ENCODE measurements at places on chromosomes 4 and X.

GRCh38 chrX:48754238-48754637 is 7.3 kb upstream of the GLOD5 start:
- DNase-seq, result no peak

DNA sequence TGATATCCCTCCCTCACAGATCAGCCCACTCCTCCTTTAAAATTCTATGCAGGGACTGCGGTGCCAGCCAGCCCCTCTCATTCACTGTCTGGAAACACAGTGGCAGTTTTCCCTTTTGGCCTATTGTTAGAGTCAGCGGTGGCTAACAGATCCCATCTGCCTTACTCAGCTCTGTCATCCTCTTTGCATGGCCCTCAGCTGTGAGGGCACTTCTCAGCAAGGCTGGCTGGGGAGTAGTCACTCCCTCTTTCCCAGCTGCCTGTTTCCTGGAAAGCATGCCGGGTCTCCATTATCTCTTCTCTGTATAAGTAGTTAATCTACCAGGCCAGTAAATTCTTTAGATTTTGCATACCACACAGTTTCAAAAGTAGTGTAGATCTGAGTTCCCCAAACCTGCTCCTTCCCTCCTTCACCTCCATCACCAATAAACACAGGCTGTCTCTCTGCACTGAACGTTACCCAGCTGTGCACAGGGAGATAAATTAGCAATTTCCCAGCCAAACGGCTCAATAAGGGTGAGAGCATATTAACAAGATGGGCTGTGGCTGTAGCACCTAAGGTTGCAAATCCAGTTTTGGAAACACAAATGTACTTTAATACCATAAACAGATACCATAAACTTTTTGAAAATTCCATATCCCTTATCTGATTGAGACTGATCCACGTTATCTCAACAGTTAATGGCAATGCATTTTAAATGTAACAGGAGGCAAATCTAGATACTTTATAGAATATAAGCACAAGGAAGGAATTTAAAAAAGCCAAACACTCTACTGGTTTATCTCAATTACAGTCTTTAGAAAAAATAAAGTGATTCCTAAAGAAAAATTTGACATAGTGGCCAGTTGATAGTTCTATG is 229.3 kb downstream of the ANKRD50 start:
- DNase-seq, result no peak

- no peak for DNase-seq
These were observed 58.1 kb downstream of the SLC10A6 start for GRCh38 chr4:86791126-86791525.

GRCh38 chr4:155679343-155679742 is 12.7 kb downstream of the GUCY1A1 start:
- DNase-seq, result no peak

GRCh38 chr4:95387719-95388118 is 161.1 kb downstream of the UNC5C start:
- no peak for DNase-seq

DNA sequence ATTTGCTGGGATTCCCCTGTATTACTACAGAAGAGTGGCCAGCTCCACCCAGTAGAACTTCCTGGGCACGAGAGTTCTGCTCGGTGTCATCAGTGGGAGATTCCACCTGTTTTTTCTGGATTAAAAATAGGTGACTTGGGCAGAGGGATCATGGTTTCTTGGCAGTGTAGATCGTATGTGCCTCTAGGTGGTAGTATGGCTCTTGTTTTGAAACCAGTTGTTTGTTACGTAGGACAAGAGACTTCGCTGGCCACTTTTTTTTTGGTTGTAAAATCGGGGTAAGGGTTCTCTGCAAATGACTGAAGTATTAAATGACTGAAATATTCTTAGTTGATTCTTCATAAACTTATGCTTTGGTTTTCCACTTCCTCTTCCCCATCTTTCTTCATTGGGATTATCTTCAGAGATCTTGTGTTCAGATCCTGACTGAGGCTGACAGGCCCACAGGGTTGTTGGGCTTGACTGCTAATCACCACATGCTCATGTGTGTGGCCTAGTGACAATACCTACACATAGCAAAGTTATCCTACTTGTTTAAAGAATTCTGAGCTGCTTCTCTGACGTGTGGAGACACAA is 43.8 kb upstream of the WDR1 start:
- DNase-seq, result no peak

- DNase-seq, result no peak
These were observed 83.6 kb downstream of the CHM start for GRCh38 chrX:85963736-85964135.

DNA sequence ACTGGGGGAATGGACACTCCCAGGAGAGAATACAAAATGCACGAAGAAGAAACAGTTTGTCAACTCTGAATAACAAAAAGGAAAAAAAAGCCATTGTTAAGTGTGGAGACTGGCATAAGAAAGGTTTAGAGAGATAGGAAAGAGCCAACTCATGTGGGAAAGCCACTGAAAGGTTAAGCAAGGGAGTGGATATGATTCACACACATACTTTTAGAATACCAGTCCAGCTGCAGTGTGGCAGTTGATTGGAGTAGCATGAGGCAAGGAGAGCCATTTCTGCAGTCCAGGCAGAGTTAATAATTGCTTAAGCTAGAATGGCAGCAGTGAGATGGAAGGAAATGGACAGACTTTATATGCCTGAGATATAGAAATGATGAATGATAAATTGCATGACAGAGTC is 36.9 kb upstream of the ADAD1 start:
- no peak for DNase-seq
